Midbrain (tissue), 1 donor: ENCODE measurements at places on chromosomes 7 and 10.

DNA sequence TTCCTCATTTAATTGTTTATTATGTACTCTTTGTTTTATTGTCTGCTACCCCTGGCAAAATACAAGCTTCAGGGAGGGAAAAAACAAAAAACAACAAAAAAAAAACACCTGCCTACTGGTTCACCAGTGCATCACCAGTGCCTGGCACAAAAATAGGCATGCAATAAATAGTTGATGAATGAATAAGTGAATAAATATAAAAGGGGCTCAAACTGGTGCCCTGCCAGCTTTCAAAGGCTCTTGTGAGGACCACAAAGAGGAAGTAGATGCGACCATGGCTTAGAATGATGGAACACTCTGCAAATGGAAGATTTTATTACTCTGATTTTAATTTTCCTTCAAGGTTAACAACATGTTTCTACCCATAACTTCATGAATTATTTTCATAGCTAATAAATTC is 213.0 kb upstream of the INHBA start:
- DNase-seq = no peak

DNA sequence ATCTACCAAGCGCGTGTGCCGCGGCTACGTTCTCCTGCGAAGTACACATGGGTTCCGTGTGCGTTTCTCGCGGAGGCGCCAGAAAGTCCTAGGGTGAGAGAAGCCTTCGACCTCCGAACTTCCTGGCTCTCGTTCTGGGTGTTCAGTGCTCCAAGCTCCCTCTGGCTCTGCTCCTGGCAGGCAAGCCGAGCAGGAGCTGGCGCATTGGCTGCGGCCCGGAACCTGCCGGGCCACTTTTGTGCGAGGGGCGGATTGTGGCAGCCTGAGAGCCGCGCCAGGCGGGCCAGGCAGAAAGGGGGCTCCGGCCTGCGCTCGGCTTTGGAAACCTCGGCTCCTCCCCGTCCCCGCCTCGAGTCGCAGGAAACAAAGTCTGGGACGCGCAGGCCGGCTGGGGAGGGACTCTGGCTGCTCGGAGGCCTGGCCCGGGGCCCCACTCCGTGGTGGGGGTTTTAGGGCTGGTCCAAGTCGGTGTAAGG is 9.6 kb downstream of the EMX2 start:
- DNase-seq = peak; percentile 53

DNA sequence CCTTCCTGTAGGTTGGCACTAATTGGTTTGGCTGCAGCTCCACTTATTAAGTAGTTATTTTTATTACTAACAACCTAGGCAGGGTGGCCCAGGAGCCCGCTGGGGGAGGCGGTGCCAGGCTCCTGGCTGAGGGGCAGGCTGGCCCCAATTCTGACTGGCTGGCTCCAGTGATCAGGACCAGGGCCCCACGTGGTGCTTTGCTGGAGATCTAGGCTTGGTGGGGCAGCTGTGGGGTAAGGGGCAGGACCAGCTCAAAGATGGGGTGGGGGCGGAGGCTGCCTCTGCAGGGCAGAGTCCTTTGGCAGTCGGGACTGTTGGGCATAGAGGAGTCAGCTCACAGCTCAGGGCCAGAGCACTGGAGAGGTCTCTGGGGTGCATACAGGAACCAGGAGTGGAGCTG is 2.4 kb downstream of the ASL start:
- DNase-seq = no peak

DNA sequence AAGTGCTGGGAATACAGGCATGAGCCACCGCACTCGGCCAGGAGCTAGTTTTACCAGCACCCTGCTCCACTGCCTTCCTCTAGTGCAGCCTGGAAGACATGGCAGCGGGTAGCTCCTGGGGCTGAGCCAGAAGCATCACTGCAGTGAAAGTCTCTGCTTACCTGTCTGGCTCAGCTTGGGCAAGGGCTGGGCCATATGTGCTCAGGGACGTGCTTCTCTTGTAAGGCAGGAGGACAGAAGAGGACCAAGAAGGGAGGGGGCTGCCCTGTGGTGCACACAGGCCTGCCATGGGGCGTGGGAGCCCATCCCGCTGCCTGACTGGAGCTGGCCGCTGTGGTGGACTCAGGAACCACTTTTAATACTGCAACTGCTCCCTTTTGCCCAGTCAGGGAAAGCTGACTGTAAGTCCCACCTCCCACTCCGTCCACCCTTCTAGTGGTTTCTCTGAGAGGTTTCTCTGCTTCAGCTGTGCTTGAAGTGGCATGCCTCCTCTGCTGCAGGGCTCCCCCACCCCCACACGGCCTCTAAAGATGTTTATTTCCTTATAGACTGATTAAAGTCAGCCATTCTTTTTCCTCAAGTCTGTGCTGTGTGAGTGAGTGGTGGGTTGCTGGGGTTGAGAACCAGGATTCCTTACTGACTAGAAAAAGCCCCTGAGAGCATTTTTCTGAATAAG is 25.3 kb upstream of the C10orf95 start:
- no peak for DNase-seq

- no peak for DNase-seq
These were observed 7.5 kb downstream of the ZNF518A start for GRCh38 chr10:96137567-96137966.

DNA sequence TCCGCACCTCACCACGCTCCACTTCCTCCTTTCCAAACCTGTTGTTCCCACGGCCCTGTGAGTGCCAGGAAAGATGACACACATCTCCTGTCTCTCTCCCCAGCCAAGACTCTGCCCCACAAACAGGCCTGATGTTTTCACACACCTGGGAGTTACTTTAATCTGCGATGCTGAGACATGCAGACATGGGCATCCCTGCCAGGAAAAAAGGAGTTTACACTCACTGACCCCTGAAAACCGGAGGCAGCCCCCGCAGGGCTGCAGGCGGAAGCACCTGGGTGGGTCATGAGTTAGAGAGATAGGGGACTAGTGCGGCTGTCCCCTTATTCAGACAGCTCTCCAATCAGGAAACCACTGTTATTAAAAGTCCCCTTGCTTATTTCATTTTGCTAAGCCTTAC is 106.4 kb upstream of the CARD11 start:
- DNase-seq = no peak
